ENCODE measurements at places on chromosomes 5 and 9.

GRCh38 chr5:44952376-44952775 is 143.6 kb downstream of the MRPS30 start:
- no peak for DNase-seq

DNA sequence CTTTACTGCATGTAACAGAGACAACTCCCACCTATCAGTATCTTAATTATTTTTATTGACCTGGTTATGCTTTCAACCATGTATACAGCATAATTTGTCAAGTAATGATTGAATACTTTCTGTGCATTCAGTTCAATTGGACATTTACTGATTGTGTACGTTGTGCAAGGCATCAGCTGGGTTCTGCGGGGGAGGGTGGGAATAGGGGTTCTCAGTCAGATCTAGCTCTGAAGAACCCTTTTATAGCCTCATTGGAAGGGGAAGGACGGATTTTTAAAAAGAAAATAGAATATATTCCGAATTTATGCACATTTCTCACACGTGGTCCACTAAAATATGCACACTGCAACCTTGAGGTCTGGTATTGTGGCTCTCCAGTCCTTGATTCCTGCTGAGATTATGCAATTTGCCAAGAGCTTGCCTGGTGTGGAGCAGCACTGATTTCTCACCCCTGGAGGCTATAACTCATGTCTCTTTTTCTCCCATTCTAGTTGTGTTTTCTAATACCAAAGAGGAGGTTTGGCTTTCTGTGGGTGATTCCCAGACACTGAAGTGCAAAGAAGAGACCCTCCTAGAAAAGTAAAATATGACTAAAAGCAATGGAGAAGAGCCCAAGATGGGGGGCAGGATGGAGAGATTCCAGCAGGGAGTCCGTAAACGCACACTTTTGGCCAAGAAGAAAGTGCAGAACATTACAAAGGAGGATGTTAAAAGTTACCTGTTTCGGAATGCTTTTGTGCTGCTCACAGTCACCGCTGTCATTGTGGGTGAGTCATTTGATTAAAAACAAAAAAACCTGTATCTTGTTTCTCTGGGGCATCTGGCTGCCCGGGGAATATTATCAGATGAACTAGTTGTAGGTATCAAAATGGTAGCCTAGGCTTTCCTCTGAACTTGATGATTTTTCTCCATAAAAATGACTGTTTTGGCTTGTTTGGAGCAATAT is 1.7 kb downstream of the SLC1A3 start:
- DNase-seq = no peak

DNA sequence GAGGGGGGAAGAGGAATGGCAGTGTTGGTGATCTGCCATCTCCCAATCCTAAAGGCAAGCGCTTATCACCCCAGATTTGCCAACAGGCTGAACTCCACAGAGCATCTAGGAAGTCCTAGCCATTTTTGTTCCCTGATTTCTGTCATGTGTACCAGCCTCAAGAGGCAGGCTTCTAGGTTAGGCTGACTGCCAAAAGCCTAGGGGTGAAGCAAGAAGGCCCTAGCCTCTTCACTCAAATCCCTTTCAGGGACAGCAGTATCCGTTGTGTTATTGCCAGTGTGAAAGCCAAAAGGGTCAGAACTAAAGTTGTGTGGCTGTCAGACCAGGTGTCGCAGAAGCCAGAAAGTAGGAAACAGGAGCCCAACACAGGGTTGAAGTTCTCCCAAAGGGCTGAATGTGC is 14.7 kb downstream of the IGIP start:
- no peak for DNase-seq

- DNase-seq = no peak
Observed at GRCh38 chr5:150113047-150113744, 26.8 kb upstream of the CSF1R start.

DNA sequence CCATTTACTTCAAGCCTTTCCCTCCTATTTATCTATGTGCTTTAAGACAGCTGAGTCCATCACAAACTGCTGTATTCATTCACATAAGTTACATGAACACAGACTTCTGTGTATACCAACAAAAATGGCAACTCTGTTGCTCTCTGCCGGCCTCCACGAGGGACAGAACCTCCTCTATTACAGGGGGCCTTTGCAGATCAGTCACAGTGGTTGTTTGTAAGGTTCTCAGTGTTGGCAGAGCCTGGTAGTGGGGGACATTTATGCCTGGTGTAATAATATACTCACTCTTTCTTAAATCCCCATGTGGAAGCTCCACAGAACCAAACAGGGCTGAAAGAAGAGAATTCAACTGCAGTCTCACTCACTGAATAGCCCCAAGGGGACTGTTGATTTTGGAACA is 76.5 kb downstream of the SLC1A1 start:
- no peak for DNase-seq
